ENCODE measurements at places on chromosomes 1 and 21.

DNA sequence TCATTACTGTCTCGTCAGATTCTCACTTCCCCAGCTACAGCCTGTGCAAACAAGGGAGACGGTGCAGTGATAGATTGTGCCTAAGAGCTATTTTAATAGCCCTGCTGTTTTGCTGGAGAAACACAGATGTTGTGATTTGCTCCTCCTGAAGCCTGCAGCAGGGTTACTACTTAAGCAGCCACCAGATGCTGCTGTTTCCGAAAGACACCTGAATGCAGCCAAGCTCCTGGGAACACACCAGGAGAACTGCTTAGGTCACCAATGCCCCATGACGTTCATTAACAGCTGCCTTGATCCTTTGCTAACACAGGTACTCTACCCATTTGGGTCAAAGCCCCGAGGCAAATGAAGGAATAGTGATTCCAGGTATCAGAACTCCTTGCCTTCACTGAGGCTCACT lies 411.8 kb upstream of the DAB1 start:
- no peak for DNase-seq

DNA sequence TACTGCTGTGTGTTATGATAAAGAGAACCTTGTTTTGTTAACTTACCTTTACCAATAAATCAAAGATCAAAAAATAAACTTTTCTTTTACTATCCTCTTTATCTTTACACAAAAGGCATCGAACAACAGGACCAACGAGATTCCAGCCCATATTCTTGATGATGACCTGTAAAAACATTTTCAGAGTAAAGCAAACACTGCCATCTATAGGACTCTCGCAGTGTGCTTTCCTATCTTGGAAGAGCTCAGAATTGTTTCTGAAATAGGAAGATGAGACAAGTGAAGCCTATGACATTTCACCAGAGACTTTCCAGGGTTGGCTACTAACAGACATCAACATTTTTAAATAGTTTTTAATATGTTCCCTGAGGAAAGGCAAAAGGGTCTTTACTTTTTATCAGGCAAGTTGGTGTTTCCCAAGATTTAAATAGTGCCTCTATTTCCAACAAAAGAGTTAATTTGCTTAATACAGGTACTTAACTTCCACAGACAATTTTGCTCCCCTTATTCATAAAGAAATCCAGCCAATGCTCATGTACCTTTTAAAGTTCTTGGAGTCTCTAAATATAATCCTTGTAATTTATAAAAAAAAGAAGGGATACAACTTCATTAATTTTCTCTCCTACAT lies 7.3 kb downstream of the GLMN start:
- DNase-seq: no peak

DNA sequence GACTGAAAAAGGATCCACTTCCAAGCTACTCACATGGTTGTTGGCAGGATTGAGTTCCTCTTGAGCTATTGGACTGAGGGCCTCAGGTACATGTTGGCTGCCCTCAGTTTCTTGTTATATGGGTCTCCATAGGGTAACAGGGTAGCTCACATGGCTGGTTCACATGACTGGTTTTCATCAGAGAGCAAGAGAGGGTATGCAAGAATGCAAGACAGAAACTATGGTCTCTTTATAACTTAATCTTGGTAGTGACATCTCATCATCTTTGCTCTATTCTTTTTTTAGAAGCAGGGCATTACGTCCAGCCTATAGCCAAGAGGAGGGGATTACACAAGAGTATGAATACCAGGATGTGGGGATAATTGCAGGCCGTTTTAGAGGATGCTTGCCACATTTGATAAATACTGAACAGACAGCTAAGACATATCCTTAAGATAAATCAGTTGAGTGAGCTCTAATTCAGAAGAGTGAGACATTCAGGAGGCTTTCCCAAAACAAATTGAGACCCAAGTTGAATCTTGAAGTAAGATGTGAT lies 100.2 kb downstream of the HMCN1 start:
- no peak for DNase-seq

- no peak for DNase-seq
Measured at GRCh38 chr1:168135116-168135920, 1.4 kb downstream of the GPR161 start.

- DNase-seq: no peak
Measured at GRCh38 chr1:247747616-247748015, 325 bp downstream of the OR14A2 start.

DNA sequence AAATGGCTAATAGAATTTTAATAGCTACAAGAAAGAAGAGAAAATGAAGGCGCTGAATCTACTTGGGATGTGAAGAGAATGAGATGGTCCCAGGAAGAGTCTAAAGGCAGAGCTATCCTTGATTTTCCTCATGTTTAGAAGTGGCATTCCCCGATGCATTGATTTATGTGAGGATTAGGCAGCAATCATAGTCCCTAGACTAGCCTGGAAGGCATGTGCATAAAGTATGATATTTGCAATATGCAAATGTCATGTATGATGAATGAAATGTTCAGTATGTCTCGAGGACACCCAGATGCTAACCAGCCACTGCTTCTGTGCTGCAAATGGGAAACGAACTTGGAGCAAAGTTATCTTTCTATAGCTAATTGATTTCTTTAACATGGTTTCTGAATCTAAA lies 641.5 kb upstream of the PLXNA2 start:
- DNase-seq: no peak

DNA sequence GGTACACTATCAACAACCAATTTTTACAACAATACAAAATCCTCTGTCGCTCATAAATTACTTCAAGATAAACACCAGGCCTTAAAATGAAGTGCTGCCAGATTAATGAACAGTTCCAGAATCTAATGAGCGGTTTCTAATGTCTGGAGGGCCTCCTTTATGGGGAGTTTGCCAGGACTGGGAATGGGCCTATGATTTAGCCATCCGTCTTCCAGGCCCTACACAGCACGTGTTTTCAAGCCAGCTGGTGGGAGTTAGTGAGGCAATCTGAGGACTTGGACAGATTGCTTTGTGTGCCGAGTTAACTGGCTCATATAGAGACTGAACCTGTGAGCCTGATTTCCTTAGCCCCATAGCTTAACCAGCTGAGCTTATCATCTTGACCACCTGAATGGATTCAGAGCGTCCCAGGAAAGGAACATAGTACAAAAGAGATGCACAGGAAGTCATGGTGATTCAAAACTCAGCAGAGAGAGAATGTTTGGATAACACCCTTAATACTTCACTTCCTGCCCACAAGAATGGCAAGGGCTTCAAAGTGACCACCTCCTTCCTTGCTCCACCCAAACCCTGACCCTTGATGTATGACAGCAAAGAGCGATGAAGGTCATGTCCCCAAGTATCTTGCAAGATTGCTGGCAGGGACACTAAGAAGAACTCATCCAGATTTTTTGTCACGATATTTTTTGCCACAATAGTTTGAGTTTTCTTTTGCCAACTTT lies 143.5 kb downstream of the SLC30A10 start:
- DNase-seq: no peak

DNA sequence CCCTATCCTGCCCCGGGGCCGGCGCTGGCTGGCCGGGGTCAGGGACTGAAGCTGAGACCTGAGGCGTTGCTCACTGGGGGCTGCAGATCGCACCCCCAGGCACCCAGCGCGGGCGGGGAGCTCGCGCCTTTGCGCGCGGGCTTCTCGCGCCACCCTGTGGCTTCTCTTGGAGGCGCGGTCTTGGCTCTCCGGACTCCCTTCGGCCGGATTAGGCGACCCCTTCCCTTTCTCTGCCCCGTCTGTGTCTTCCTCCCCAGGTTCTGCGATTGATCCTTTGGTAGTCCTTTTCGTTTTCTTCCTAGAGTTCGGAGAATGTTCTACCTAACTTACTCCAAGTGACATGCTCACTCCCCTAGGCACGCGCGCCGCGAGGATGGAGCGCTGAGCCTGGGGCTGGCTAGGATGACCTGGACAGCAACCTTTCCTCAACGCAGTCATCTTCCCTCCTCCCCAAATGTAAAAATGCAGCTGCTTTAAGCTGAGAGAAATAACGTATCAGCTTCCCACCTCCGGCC lies 495 bp upstream of the NTRK1 start:
- peak; percentile 64 for DNase-seq

DNA sequence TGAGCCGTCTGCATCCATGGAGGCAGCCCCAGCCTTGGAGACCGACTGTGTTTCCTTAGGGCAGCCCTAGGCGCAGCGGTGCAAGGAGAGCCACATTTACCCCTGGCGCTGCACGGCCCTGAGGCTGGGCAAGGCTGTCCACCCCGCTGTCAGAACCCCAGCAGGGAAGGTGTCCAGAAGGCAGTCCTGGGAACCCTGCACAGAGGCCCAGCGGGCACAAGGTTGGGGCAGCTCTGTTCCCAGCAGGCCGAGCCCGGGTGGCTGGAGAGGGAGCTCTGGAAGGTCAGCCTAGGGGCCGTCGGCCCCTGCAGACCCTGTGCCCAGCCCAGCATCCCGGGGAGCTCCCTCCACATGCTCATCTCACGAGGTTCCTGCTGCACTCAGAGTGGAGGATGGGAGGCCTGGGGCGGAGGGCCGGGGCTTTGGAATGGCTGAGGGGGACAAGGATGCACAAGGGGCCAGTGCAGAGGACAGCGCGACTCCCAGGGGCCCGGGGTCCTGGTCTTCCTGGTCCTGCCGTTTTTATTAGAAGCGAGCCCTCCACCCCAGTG lies 19.9 kb upstream of the SAMD11 start:
- no peak for DNase-seq

GRCh38 chr1:229273507-229274232 lies 2.8 kb downstream of the RAB4A start:
- no peak for DNase-seq

DNA sequence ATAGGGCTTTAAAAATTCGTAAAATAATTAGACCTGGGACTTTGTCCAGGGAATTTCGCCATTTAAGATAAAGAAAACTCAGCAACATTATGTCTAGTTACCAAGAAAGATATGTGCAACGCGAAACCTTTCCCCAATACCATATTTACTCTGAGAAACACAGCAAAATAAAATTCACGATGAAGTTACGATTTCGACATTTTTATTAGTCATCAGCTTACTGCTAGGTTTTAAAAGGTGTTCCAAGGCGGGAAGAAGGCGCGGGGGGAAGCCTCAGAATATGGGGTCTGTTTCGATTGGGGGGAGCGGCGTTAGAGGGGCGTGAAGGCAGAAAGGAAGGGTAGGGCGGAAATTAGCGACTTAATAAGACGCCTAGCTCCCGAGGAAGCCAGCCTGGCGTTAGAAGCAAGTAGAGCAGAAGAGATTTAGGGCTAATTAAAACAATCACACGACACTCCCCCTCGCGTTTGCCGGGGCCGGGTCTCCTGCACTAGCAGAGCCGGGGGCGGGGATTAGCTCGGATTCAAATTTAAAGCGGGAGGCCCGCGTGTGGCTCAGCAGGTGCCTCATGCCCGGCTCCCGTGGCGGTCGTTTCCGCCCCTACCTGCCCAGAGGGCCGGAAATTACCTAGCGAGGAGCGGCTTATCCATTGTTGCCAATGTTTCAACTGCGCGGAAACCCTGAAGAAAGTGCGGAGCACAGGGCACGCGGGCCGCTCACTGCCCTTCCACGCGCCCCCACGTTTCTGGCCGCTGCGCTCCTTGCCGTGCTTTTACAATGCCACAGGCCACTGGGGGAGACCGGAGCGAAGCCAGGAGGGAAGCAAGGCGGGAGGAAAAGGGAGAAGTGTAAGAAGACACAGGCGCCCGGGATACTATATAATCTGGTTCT lies 795 bp upstream of the POU2F1 start:
- peak; percentile 92 for DNase-seq

GRCh38 chr1:101344745-101345144 lies 107.9 kb downstream of the S1PR1 start:
- DNase-seq: no peak

GRCh38 chr1:207109004-207109403 lies 5.0 kb downstream of the C4BPA start:
- DNase-seq: no peak

DNA sequence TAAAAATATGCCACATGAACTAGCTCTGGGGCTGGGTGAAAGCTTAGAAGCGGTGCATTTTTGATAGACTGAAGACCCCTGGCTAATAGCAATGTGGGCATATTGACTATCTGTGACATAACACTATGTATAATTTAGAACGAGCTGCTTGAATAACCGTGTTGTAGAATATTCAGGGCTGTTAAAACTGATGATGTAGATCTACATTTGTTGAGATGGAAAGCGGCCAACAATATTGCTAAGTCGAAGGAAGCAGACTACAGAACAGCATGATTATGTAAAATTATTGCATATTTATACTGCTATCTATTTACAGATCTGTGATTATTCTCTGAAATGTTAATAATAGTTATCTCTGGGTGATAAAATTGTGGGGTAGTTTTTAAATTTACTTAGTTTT lies 41.1 kb upstream of the BCL10 start:
- DNase-seq: no peak

GRCh38 chr21:43721939-43722338 lies 3.0 kb downstream of the PDXK start:
- no peak for DNase-seq

GRCh38 chr1:64038119-64038518 lies 165.3 kb upstream of the UBE2U start:
- no peak for DNase-seq

GRCh38 chr1:198128533-198128932 lies 28.3 kb upstream of the NEK7 start:
- no peak for DNase-seq

DNA sequence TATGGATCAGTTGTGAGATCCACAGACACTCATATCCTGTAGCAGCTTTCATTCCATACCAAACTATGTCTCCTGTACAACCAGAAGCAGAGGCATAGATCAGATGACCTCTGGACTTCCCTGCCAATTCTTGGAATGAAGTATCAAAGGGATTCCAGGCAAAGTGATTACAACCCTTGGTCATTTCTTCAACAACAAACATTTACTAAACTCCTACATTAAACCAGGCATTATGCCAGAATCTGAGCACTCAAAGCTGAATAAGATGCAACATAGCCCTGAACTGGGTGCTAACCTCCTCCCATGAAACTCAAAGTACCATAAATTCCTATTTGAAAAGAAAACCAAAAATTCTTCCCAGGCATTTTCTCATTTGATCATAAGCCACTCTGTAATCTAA lies 121.2 kb upstream of the SGIP1 start:
- DNase-seq: no peak

GRCh38 chr1:76666499-76666898 lies 200.8 kb upstream of the ST6GALNAC5 start:
- DNase-seq: no peak

DNA sequence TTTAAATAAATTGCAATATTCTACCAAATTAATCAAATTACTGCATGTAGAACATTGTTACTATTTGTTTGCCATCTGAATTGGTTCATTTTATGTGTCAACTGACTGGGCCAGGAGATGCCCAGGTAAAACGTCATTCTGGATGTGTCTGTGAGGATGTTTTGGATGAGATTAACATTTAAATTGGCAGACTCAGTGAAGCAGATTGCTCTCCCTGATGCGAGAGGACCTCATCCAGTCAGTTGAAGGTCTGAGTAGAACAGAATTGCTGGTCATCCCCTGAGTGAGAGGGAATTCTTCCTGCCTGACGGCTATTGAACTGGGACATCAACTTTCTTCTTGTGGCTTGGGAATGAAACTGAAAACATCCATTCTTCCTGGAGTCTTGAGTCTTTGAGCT lies 122.0 kb upstream of the GREM2 start:
- no peak for DNase-seq

Data from activated CD4-positive, alpha-beta T cell treated with anti-CD3 and anti-CD28 coated beads, Interleukin-10, Interleukin-2, amounts not matched to agents 100 ng/mL and 50 ng/mL, durations not matched to agents 16 hours and 8 hours (primary cell).